Stimulated activated CD4-positive, alpha-beta T cell treated with anti-CD3 and anti-CD28 coated beads, Interleukin-1b, Interleukin-23, amount 100 ng/mL, for 4 hours (primary cell): ENCODE measurements at places on chromosomes 16 and 17.
A peak's percentile ranks its signal among the peaks of the same experiment; 100 is the strongest.

DNA sequence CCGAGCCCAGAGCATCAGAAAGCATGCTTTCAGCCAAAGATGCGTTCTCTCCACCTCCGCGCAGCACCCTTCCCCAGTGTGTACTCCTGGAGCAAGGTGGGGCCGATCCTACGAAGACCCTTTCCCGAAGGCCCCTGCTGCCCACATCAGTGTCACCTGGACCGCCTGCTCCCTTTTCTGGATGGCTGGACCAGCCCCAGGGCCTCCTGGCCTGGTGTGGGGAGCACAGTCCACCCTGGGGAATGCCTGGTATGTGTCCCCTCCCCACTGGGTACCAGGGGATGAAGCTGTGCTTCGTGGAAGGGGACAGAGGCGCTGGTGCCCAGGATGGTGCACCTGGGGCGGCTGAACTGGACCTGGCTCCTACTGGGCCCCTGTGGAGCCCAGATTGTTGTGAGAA, 173.8 kb downstream of the SEC14L1 start:
- no peak for DNase-seq

DNA sequence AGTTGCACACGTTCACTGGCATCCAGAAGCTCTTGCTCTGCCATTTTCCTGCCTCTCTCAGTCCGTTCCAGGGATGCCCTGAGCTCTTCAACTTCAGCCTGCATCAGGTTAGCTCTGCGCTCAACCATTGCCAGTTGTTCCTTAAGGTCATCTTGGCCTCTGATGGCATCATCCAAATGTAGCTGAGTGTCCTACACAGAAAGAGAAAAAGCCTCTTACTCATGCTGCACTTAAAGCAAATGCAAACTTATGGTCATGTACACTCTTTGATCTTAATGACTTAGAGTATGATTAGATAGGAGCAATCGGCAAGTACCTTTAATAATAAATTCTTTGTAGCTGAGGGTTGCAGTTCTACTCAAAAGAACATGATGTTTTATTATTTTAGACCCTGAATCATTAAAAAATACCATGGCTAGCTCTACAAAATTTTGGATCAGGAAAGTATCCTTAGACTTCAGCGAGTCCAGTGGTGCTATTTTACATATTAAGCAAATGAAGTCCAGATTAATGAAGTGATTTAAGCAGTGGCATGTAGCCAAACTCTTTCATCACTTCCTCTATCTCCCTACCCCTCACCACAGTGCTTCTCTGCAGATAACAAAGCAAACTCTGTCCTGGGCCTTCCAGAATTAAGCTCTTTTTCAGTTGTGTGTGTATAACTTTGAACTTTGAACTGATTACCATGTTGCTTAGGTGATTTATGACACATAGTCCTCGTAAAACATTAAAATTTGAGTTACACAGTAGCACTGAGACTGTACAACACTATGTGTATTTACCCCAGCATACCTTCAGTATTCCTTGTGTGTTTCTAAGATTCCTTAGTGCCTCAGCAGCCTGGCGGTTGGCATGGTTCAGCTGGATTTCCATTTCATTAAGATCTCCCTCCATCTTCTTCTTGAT, 22.1 kb downstream of the MYH4 start:
- no peak for DNase-seq

DNA sequence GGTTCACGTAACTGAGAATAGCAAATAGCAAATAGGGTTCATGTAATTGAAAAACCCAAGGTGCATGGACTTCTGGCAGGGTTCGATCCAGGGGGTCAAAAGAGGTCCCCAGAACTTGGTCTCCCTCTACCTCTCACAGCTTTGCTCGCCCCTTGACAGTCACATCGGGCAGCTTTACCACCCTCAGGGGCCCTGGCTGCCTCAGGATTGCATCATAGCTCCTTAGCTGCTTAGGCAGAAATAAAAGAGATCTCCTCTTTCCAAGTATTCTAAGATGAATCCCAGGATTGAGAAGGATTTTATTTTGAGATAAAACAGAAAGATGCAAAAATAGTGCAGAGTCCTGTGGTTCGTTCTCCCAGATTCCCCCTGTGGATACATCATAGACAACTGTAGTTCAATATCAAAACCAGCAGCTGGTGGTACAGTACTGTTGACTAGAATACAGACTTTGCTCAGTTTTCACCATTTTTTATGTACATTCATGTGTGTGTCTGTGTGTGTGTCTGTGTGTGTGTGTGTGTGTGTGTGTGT, 12.8 kb downstream of the ADGRG3 start:
- no peak for DNase-seq

- peak; percentile 26 for DNase-seq
Observed at GRCh38 chr17:58710948-58711552, 18.6 kb downstream of the RAD51C start.

GRCh38 chr17:55420776-55421178, 858 bp downstream of the MMD start:
- DNase-seq: peak; percentile 32

- DNase-seq: peak; percentile 70
Observed at GRCh38 chr16:4624827-4625559, 367 bp downstream of the MGRN1 start.

GRCh38 chr16:56824331-56824730, 40.7 kb upstream of the SLC12A3 start:
- no peak for DNase-seq

DNA sequence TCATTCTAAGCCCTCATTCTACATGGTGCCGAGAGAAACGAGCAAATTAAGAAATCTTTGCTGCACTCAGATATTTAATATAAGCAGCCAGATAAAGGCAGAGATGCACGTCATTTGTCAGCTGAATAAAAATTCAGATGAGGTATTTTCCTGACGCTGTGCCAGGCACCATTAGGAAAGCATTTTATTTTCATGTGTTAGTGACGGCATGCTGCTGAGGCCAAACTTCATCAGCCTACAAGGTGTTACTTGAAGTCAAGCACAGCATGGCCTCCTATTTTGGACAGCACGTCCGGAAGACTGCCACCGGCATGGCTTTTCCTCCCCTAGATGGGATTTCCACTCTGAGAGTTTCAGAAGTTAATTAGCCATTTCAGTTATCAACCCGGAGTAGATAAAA, 70.3 kb downstream of the IRX3 start:
- no peak for DNase-seq

GRCh38 chr17:82787081-82787848, 35.4 kb downstream of the TBCD start:
- no peak for DNase-seq

- peak; percentile 28 for DNase-seq
Observed at GRCh38 chr16:29148867-29149272, 164.0 kb downstream of the LAT start.

- DNase-seq: no peak
Observed at GRCh38 chr16:77711775-77712174, 10.5 kb upstream of the NUDT7 start.

DNA sequence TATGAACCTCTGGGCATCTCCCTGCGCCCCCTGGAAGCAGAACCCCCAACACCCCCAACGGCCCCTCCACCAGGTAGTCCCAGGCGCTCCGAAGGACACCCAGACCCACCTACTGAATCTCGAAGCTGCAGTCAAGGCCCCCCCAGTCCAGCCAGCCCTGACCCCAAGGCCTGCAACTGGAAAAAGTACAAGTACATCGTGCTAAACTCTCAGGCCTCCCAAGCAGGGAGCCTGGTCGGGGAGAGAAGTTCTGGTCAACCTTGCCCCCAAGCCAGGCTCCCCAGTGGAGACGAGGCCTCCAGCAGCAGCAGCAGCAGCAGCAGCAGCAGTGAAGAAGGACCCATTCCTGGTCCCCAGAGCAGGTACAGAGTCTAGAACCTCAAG, 1.5 kb downstream of the BCL6B start:
- DNase-seq: no peak

DNA sequence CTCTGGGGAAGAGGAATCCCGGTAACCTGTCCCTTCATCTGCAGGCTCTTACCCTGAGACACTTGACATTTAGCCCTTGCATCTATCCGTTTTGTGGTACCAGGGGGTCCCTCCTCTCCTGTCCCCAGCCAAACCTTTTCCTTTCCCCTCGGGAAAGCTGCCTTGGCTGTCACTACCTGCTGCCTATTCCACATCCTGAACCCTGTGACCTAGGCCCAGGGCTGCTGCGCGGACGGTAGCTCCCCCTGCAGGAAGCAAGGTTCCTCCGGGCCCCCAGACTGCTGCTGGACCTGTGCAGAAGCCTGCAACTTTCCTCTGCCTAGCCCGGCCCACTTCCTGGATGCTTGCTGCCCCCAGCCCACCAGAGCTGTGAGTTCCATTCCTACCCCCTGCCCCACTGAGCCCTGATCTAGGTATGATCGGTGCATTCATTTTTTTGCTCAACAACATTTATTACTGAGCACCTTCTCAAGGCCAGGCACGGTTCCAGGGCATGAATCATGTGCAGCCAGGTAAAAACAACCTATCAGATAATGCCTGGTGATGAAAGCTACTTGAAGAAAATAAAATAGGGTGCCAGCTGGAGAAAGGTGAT, 10.5 kb upstream of the ALDOA start:
- no peak for DNase-seq
